ENCODE measurements at places on chromosomes 1 and 21. TPM values are rescaled to one million over a fixed set of nuclear protein-coding genes. Genes with fewer than 3 reads are reported as not detected.

DNA sequence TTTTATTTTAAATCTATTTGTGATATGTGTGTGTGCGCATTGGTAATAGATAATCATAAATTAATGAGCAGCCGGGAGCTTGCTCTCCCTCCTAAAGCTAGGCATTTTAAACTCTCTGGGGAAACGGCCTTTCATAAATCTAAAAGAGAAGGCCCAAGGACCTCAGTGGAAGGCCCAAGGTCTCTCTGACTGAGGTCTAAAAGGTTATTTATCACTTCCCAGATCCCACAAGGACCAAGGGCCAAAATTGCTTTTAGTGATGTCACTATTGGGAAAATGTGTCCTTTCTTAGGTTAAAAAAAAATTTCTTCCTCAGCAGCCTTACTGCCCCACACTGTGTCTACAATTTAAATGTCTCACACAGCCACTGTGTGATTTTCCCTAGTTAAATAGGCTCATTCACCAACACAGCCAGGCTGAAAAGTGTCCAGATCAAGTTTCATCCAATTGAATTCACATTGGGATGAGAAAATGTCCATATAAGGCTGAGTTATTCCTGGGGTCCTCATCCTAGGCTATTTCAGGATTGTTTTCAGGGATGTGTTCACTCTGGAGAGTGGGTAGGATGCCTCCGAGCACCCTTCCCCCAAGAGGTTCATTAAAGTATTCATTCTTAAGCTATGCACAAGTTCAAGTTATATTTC lies 46.1 kb downstream of the SLC44A3 start:
- DNase-seq: no peak

DNA sequence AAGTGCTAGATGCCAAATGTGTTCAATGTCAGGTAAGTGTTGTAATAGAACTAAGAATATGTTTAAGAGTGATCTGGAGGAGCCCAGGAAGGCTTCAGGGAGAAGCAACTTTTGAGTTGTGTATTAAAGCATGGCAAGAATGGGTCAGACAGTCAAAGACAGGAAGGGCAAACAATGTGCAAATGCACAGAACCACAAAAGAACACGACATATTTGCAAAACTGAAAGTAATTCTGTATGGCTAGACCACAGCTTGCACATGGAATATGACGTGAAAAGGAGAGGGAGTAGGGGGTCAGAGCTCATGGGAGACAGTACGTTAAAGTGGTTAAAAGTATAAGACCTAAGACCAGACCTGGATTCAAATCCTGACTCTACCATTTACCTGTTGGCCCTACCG lies 7.1 kb upstream of the SORT1 start:
- no peak for DNase-seq

DNA sequence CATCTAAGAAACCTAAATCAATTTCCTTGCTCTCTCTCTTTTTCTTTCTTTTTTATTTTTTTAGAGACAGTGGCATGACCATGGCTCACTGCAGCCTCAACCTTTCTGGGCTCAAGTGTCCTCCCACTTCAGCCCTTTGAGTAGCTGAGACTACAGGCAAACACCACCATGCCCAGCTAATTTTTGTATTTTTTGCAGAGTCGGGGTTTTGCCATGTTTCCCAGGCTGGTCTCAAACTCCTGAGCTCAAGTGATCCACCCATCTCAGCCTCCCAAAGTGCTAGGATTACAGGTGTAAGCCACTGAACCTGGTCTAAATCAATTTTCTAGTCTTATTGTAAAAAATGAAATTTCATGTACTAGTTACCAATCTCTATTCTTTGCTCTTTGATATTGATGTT lies 108.9 kb downstream of the LHX8 start:
- no peak for DNase-seq

DNA sequence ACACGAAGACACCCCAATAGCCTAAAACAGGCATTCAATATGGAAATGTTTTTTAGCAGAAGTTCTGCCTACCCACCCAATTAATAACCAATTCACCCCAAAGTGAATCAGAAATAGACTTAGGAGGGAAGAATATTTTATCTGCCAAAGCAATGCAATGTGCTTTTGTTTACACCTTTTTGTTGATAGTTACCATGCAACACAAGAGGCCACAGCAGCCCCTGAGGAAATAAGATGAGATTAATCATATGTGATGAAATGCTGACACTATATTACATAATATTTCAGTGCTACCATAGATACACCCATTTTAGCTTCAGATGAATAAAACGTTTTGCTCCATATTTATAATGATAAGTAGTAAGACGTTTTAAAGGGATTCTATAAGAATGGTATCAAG lies 60.9 kb upstream of the RGS2 start:
- DNase-seq: no peak

Gene OR2T2
- not detected for polyA plus RNA-seq

DNA sequence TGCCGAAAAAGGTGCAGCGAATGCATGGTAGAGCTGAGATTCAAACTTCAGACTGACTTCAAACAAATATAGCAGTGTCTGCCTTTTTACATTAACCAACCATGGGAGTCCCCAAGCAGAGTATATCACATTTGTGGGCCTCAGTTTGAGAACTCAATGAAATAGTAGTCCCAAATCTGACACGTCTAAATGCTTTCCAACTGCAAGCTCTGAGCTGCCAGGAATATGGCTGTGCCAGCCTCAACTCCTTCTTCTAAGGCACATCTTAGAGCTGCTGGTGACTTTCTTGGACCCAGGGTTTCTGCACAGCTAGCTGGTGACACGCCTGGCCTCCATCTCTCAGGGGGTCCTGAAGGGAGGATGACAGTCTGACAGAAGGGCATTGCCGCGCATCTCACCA lies 78.8 kb upstream of the SLC2A1 start:
- no peak for DNase-seq

Gene TFF1
- 19.4 TPM for polyA plus RNA-seq

DNA sequence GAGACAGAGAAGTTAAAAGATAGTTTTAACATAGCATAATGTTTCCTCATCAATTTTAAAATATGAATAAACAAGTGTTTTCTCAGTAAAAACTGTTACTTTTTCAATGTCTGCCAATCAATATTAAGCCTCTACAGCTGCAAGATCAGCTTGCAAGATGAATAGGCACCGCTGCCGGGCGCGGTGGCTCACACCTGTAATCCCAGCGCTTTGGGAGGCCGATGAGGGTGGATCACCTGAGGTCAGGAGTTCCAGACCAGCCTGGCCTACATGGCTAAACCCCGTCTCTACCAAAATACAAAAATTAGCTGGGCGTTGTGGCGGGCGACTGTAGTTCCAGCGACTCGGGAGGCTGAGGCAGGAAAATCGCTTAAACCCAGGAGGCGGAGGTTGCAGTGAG lies 54.8 kb upstream of the SH3GLB1 start:
- DNase-seq: no peak

Gene METTL18
- 2.2 TPM for polyA plus RNA-seq

- peak; percentile 40 for DNase-seq
Observed at GRCh38 chr1:156126043-156126629, 11.6 kb downstream of the LMNA start.

Gene INAVA
- 6.4 TPM for polyA plus RNA-seq

- DNase-seq: no peak
Observed at GRCh38 chr1:91555821-91556531, 55.3 kb downstream of the CDC7 start.

Gene CLDN17
- not detected for polyA plus RNA-seq

Gene HSD3B1
- not detected for polyA plus RNA-seq

Gene C2CD4D
- polyA plus RNA-seq: not detected

GRCh38 chr1:14850563-14850962 lies 252.1 kb downstream of the KAZN start:
- DNase-seq: no peak

DNA sequence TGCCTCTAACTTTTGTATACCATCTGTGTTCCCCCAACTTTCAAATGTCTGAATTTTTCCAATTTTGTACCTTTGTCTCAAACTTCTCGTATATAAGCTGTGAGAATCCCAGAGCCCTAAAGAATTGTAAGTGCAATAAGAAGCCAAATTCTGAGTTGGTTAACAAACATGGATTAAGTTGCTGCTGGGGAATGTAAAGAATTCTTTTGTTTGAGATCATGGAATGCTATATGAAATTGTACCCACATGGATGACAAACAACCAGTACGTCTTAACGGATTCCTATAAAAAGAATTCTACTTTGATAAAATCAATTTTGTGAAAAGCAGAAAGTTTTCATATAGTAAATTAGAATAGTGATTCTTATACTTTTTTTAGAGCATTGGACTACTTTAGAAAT lies 72.4 kb upstream of the CYP2J2 start:
- DNase-seq: no peak

Gene FCN3
- not detected for polyA plus RNA-seq

Gene HPCAL4
- not detected for polyA plus RNA-seq

DNA sequence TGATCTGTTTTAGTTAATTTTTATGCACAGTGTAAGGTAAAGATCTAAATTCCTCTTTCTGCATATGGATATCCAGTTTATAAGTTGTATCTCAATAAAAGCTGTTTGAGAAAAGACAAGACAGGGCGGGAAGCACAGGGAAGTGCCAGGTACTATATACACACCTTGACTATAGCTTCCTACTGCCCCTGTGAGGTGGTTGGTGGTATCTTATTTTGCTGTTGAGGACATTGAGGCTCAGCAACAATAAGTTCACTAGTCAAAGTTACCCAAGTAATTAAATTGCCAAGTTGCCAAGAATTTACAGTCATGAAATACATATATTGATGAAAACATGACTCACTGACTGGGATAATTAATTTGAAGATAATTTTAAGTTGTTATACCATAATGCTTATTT lies 109.1 kb downstream of the CD247 start:
- DNase-seq: peak; percentile 24

Gene PYHIN1
- not detected for polyA plus RNA-seq

DNA sequence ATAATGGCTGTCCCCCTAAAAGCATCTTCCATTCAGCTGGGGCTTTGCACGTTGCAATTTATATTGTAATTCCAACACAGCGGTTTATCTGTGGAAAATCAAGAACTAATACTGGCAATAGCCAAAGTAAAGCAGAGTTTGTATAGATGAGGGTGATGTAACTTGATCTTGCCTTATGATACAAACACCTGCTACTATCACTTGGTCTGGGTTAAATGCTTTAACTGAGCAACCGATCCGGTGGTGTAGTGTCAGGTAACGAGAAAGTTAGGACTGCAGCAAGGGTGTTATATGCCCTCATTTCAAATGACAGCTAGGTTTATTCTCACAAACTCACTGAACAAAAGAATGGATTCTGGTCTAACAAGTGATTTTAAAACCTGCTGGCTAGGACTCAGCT lies 47.3 kb upstream of the PLPPR4 start:
- no peak for DNase-seq

- DNase-seq: no peak
Observed at GRCh38 chr1:19557609-19558051, 72.3 kb upstream of the CAPZB start.

DNA sequence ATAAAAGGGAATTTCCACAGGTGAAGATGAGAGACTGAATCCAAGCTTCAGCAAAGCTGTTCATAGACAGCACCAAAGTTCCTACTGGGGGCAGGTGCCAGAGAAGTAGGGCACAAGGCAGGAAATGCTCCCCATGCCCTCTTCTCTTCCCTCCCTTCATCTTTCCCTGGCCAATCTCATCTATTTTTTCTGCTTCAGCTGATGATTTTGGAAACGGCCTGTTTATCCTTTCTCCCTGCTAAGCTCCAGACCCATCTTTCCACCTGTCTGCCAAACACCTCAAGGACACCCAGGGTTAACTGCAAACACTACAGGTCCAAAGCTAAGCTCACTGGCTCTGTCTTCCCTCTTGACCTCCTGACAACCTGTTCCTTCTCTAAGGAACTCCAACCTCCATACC lies 18.1 kb downstream of the KCND3 start:
- DNase-seq: no peak

GRCh38 chr21:45178070-45178608 lies 103.8 kb downstream of the ADARB1 start:
- no peak for DNase-seq

Gene ACTL8
- polyA plus RNA-seq: 0.09 TPM

DNA sequence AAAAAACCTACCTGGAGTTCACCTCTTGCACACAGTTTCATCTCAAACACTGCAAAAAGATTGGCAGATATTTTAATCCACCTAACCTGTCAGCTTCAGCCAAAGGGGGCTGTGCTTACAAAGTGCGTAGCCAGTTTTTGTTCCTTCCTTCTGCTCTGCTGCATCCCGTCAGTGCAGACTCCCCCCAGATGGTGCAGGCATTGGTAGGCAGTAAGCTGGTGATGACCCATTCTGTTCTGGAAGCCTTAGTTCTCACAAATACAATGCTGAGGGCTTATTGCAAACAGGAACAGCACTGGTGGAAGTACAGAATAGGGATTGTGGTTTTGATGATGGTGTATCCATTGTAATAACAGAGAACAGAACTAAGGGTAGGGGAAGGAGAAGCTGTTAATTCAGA lies 239.5 kb downstream of the RYR2 start:
- DNase-seq: no peak

GRCh38 chr1:77664939-77665516 lies 17.4 kb downstream of the ZZZ3 start:
- no peak for DNase-seq

GRCh38 chr1:74324684-74325448 lies 89.7 kb downstream of the TNNI3K start:
- peak; percentile 34 for DNase-seq

DNA sequence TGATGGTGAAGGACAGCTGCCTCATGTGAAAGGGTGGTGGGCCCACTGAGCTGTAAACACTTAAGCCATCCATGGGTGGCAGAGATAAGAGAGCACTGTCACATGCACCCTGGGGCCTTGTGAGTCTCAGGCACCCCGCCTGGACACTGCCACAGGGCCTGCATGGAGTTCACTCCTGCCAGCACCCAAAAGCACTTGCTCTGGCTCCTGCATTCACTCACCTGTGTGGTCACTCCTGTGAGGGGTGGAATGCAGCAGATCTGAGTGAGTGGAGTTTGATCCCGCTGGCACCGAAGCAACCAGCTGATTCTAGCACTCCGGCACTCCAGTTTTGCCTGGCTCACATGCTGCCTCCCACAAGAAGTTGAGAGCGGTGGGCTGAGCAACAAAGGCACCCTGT lies 1142.1 kb upstream of the PRMT6 start:
- DNase-seq: no peak

DNA sequence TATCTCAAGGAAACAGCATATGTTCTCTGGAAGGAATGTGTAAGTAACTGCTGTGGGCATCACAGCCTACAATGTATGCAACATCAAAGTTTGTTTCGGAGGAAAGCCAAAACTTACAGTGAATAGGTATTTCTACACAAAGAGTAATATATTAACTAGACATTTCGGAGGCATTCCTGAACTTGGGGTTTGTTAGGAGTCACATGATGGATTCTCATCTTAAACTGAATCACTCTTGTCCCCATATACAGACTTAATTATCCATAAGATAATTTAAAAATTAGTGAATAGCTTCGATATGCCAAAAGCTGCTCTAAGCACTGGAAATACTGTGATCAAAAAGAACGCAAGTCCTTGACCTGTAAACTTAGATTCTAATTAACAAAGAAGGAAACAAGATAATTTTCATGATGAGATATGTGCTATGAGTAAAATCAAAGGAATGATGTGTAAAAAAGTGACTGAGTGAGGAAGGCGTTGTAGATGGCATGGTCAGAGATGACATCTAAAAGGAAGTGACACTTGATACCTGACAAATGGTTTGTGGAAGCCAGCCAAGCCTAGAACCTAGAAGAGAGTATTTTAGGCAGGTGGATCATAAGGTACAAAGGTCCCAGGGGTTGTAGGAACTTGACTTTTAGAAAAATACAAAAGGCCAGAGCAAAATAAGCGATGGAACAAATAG lies 273.1 kb downstream of the MRPL39 start:
- no peak for DNase-seq

Gene CELA2A
- not detected for polyA plus RNA-seq

All from HepG2 (cell line).